CD4-positive, alpha-beta T cell treated with Interleukin-15 for 1 hour (primary cell): ENCODE measurements at places on chromosomes 4 and X.

DNA sequence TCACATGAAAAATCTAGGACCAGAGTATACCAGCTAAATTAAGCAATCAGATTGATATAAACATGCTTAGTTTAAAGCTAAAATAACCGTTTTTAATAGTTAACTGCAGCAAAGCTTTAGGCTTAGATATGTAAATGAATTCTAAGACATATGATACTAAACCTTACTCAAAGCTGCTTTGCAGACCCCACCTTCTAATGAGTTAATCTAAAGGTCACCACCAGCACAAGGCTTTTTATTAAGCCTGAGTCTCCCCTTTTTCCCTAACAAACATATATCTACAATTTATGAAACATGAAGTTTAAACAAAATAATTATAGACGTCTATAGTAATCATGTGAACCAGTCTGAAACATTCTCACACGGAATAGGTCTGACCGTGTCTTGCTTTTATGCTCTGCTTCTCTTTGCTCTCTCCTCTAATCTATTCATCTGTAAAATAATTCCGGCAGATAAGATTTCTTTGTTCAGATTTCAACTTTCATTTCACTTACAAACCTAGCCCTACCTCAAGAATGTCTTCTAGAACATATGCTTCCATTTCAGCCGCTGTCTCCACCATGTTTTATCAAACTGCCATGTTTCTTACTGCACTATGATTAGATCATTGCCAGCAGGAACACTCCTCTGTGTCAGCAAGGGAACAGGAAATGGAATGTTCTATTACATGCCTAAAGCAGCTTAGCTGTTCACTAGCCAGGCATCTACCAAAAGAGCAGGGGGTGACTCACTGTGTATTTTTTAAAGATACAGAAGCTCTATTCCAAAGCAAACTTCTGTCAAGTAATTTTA lies 35.9 kb downstream of the ANKRD17 start:
- peak; percentile 71 for DNase-seq

DNA sequence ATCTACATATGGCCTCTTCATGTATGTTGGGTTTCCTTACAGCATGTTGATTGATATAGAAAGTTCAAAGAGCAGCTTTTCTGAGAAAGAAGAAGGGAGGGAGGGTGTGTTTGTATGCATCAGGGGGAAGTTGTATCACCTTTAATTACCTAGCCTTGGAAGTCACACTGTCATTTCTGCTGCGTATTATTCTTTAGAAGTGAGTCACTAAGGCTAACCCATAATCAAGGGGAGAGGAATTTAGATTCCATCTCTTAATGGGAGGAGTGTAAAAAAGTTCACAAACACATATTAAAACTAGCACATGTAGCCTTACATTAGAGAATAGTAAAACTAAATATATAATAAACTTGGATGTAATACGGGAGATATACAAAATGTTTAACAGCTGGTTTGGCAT lies 86.5 kb upstream of the CBLL2 start:
- no peak for DNase-seq

DNA sequence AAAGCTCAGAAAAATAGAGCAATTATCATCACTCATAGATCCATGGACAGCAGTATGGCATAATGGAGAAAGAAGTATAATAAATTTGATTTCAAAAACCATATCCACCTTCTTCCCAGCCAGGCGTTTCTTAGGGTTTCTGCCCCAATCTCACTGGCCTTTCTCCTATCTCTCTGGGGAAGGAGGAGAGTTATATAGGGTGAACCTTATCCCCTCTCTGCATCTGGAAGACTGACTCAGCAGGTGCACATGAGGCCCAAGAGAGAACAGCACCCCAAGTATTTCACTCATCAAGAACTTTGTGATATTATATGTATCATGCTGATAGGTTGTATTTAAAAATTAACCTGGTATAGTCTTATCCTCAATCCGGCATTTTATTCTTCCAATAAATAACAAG lies 318.8 kb upstream of the RASGEF1B start:
- no peak for DNase-seq

- no peak for DNase-seq
These were observed 269.3 kb downstream of the GPM6A start for GRCh38 chr4:175542786-175543185.

- no peak for DNase-seq
These were observed 17.5 kb upstream of the GYG2 start for GRCh38 chrX:2811271-2811670.

DNA sequence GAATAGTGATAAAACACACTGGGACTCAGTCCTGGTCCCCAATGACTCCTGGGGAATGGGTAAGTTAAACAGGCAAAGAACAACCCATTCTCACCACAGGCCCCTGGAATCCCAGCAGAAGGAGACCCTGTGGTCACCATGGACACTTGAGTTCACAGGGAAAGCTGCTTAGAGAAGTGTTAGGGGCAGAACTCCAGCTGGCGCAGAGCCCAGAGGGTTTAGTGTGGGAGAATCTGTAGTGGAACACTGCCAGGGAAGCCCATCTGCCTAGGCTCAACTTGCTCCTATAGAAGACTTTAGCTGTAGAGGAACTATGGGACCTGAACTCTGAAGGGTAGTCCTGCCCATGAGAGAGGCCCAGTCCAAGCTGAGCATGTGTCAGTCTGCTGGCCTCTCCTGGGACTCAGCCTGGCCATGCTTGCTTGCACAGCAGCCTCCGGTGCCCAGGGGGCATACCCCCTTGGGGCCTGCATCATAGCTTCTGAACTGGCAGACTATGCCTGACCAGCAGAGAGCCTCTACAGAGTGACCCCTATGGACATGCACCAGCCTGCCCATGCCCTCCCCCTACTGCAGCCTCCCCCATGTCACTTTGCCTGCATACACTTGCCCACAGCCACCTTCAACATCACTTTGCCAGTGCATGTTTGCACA lies 343.5 kb downstream of the IDS start:
- DNase-seq: no peak

GRCh38 chrX:49282647-49283011 lies 13.0 kb downstream of the PPP1R3F start:
- no peak for DNase-seq

DNA sequence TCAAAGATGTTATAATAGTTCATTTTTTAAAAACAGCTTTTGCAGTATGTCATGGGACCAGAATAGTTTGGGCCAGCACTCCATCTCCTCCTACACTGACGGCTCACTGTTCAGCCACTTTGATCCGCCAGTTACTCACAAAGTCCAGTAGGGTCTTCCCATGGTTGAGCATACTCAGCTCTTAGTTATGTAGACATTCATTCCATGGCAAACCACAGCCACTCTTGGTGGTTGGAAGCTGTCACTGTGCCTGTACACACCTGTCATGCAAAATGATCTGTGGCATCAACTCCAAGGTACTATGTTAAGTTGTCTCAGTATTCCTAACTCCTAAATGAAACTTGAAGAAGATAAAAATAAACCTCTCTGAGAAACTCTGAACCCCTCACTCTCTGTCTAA lies 127.2 kb downstream of the NR3C2 start:
- DNase-seq: no peak

GRCh38 chr4:111209706-111210105 lies 586.8 kb upstream of the PITX2 start:
- no peak for DNase-seq

- no peak for DNase-seq
These were observed 472.8 kb upstream of the BOD1L1 start for GRCh38 chr4:14100349-14100748.

DNA sequence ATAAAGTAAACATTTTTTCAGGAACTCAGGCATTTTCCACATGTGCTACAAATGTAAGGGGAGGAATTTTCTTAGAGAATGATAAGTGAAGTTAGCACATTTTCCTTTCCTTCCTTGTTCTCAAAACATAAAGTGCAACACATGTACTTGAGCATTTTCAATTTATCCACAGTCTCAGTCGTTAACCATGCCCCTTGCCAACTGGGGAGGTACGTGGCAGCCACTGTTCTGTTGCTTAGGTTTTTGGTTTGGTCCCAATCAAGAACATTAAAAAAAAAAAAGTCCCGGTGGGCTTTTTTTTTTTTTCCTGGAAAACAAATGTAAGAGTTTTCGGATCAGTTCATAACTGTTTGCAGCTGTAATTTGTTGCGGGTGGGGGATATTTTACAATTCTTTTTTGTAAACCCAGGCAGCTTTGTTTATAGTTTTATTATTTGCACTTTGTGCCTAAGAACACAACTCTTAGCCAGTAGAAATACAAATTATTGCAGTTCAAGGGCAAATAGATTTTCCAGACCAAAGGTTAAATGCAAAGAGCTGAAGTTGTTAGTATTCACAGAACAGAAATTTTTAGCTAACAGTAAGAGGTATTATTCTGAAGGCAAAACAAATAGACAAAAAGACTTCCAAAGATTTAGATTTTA lies 112.1 kb upstream of the NAP1L5 start:
- no peak for DNase-seq

DNA sequence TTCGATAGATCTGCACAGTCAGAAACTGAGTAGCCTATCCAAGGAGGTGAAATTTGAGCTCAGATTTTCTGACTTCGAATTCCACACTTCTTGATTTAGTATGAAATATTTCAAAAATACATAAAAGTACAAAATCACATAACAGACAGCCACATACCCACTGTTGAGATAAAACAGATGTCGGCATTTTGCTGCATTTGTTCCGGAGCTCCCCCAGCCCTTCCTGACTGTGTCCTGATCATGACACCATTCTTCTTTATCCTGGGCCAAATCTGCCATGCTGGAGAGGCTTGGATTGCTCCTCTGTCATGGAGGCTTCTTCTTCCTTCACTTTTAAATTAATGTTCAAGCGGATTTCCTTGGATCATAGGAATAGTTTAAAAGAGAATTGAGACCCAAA lies 124.2 kb upstream of the RBPJ start:
- DNase-seq: no peak

DNA sequence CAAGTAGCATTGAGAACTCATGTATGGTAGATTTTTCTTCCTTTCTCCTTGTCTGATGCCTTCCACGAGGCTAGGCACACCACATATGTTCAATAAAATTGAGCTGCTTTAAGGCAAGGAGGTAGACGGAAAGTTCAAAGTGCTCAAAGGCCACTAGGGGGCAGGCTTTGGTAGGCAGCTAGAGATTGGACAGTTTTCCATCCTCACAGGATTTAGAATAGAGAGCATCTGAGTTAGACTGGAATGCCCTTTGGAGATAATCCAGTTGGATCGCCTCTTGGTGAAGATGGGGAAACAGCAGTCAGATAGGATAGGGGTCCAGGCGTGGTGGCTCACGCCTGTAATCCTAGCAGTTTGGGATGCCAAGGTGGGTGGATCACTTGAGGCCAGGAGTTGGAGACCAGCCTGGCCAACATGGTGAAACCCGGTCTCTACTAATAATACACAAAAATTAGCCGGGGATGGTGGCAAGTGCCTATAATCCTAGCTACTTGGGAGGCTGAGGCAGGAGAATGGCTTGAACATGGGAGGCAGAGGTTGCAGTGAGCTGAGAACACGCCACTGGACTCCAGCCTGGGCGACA lies 30.4 kb downstream of the ELF4 start:
- peak; percentile 54 for DNase-seq

- no peak for DNase-seq
These were observed 1.8 kb downstream of the FTHL17 start for GRCh38 chrX:31070057-31070468.

DNA sequence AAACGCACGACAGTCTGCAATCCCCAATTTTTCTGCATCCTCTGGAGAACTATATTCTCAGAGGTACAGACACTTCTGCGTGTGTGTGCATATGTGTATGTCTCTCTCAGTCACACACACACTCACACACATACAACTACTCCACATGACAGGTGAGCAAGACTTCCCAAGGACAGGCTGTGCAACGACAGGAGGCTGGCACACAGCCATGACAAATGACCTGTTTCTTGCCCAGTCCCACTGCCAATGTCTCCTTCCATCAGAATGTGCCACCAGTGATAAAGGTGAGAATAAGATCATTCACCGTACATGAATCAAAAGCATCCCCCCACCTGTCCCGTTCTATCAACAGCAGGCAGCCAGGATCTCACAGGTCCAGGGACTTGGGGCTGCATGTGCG lies 52.4 kb downstream of the PPP2R2C start:
- DNase-seq: no peak

GRCh38 chr4:21763855-21764254 lies 184.7 kb downstream of the KCNIP4 start:
- no peak for DNase-seq

DNA sequence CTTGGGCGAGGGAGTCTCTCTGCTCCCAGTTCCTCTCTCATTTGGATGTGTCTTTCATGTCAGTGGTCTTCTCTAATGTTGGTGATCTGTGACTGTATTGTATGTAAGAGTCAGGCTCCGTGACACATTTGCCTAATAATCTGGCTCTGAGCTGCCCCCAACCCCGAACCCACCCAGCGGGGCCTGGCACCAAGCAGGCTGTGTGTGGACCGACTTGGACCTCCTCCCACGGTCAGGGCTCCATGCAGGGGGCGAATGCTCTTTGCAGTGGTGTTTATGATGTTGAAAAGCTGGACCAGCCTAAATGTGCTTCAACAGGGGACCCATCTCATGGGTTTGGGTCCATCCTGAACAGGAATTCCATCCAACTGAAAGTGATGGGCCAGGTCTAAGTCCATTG lies 47.0 kb upstream of the ADRA2C start:
- DNase-seq: no peak

DNA sequence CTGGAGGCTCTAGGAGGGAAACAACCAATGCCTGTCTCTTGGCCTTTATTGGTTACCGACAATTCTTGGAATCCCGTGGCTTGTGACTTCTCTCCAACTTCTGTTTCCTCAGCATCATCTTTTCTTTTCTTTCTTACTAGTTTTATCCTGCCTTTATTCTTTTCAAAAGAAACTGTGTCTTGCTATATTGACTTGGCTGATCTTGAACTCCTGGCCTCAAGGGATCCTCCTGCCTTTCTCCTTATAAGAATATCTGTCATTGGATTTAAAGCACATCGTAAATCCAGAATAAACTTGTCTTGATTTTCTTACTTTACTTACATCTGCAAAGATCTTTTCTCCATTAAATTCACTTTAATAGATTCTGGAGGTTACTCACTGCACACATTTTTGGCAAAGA lies 49.9 kb upstream of the UGT2B10 start:
- DNase-seq: no peak

- DNase-seq: no peak
These were observed 8.3 kb downstream of the RBMX start for GRCh38 chrX:136872091-136872700.

DNA sequence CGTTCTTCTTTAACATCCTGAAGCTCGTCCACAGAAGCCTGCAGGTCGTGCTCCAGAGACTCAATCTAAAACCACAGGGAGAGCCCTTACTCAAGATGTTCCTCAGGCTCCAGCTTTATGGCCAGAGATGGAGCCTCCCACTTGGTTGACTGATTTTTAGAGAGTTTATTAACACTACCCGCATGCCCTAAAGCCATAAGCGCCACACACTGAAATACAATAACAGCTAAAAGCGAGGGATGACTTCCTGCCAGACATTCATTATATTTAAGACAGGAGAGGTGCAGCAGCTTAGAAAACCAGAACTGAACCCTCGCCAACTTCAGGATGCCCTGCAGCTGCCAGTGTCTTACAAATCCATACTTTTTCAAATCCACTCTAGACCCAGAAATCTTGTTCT lies 42.0 kb downstream of the SOD3 start:
- DNase-seq: no peak

GRCh38 chr4:151743128-151743854 lies 17.5 kb downstream of the GATB start:
- DNase-seq: no peak
